GDM1 (cell line): ENCODE measurements at places on chromosomes 11 and 22.

DNA sequence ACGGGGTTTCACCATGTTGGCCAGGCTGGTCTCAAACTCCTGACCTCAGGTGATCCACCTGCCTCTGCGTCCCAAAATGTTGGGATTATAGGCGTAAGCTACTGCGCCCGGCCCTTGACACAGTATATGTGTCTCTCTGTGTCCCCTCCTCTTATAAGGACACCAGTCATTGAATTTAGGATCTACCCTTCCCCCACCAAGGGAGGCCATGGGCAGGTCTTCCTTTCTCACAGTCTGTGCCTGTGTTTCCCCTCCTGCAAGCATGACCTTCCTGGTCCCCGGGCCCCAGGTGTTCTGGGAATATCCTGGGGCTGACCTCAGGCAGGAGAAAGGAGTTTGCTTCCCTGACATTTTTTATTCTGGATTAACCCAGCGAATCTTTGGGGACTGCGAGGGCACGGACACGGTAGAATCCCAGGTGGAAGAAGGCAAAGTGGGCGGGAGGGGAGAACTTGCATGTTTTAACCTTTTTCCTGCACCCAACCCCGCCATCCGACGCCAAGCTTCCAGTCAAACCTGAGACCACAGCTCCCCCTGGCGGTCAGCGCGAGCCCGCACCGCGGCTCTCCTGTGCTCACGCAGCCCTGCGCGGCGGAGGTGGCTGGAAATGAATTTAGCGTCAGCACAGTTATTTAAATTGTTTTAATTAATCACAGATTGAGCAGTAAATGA lies 42.1 kb upstream of the ISX start:
- no peak for DNase-seq

DNA sequence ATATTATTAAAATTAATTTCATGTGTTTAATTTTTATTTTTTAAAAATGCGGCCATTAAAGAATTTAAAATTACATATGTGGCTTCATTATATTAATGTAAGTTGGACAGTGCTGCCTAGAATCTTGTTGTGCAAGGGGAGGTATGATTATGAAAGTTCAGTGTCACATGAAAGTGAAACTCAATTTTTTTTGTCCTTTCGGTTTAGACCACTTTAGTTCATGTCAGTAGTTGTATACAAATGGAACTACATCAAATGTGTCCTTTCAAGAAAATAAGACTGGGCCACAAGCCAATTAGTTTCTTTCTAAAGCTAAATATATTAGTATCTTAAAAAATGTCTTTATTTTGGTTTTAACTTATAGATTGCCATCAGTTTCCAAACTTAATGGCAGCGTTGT lies 35.7 kb downstream of the TBCEL start:
- DNase-seq = no peak

- DNase-seq = no peak
Measured at GRCh38 chr11:27354359-27354965, 8.6 kb downstream of the CCDC34 start.

- DNase-seq = no peak
Measured at GRCh38 chr11:13647391-13647790, 21.1 kb upstream of the FAR1 start.

DNA sequence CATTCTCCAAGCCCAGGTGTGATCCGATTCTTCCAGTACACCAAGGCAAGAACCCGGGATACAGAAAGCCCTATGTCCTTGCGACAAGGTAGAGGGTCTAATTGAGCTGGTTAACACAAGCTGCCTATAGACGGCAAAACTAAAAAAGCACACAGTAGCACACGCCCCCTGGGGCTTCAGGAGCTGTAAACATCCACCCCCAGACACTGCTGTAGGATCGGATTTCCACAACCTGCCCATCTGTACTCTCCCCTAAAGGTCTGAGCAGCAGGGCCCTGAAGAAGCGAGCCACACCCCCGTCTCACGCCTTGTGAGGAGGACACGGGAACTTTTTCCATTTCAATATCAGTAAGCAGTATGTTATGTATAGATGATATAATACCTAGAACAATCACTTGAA lies 624.7 kb downstream of the BUD13 start:
- DNase-seq = no peak

GRCh38 chr22:37431366-37431765 lies 4.1 kb upstream of the ELFN2 start:
- no peak for DNase-seq

GRCh38 chr11:1267441-1268100 lies 41.9 kb downstream of the TOLLIP start:
- no peak for DNase-seq

- DNase-seq = no peak
Measured at GRCh38 chr22:19798003-19798665, 37.6 kb downstream of the TBX1 start.

GRCh38 chr11:15280393-15280792 lies 165.7 kb downstream of the INSC start:
- DNase-seq = no peak

DNA sequence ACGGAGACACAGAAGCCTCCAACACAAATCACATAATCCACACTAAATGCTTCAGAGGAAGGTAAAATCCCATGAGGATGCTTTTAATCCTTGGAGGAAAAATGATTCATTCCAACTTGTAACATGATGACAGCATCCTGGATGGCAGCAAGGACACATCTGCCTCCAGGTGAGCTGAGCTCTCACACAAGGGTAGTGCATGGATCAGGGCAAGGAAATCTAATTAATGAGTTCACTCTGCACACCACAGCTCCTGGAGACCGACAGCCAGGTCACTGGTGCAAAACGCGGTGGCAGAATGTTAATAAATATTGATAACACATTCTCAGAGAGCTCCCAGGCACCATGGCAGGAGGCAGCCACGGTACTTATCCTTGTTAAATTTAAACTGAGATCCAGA lies 40.3 kb upstream of the CYP2D6 start:
- no peak for DNase-seq

GRCh38 chr11:124740277-124740882 lies 638 bp downstream of the NRGN start:
- DNase-seq = peak; percentile 69

DNA sequence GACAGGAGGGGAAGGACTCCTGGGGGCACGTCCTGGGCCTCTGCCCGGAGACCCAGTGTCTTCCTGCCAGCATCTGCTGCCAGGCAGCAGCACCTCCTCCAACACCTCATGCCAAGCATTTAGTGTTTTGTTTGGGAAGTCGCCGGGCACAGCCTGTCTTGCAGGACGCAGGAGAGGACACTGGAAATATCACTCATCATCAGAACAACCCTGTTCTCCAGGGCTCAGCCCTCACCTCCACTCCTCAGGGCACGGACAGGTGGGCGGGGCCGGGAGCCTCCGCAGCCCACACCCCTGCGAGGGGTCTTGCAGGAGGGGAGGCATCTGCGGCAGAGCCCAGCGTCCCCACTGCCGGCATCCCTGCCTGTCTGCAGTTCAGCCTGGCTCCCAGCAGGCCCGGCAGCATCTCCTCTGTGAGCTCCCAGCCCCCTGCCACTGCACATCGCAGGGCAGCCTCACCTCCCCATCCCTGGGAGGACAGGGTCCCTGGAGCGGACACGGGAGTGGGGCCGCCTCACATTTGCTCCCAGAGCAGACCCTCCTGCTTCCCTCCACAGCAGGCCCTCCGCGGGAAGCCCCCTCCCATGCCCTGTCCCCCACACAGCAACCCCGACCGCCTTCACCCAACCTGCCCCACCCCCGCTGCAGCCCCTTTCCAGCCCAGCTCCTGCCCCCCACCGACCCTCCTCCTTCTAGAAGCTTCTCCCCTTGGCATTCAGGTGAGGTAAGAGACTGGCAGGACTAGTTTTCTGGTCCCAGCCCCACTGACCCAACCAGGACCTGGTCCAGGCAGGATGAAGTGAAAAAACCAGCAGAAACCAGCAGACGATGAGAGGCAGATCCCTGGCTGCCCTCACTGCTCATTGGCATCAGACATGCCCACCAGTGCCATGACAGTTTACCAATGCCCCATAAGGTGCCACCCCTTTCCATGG lies 72.7 kb downstream of the BRD1 start:
- no peak for DNase-seq

- no peak for DNase-seq
Measured at GRCh38 chr11:47606731-47607130, 12.5 kb upstream of the C1QTNF4 start.
